GM12878 (cell line): ENCODE measurements at places on chromosomes 1 and 21. TPM values are rescaled to one million over a fixed set of nuclear protein-coding genes. Genes with fewer than 3 reads are reported as not detected.

The CFAP57 gene
- 1.9 and 2.1 TPM in 2 replicates for polyA plus RNA-seq

GRCh38 chr1:45792744-45793143, 10.7 kb upstream of the MAST2 start:
- DNase-seq = no peak
- no peaks in the 10 kb centered on the region for H3K27me3 ChIP-seq
- H3K36me3 ChIP-seq = no peaks in the 10 kb centered on the region
- no peaks in the 10 kb centered on the region for H3K4me1 ChIP-seq
- no peak overlapping the region for H3K27ac ChIP-seq

The MAP1LC3C gene
- polyA plus RNA-seq = not detected in 2 replicates

- no peak for DNase-seq
- no peaks in the 10 kb centered on the region; the same call in 1 of the 2 replicates for H3K27me3 ChIP-seq
- H3K27ac ChIP-seq = no peak overlapping the region
- H3K4me1 ChIP-seq = peaks cover 3% of the 10 kb centered on the region; the same call in 1 of the 2 replicates
- peak overlapping the region; percentile 81 for H3K4me3 ChIP-seq
Measured at GRCh38 chr1:202812176-202813026, 1.6 kb downstream of the PCAT6 start.

GRCh38 chr1:6652986-6653385, 28.3 kb downstream of the THAP3 start:
- H3K27me3 ChIP-seq = no peaks in the 10 kb centered on the region
- no peaks in the 10 kb centered on the region for H3K4me1 ChIP-seq
- peaks cover 28% of the 10 kb centered on the region for H3K36me3 ChIP-seq

- DNase-seq = no peak
- no peaks in the 10 kb centered on the region for H3K27me3 ChIP-seq
- no peaks in the 10 kb centered on the region for H3K36me3 ChIP-seq
Measured at GRCh38 chr1:108878678-108879077, 1.9 kb downstream of the GPSM2 start.

- no peak overlapping the region for H3K4me3 ChIP-seq
- peaks cover 13% of the 10 kb centered on the region for H3K4me1 ChIP-seq
- H3K36me3 ChIP-seq = no peaks in the 10 kb centered on the region; the same call in 1 of the 2 replicates
- DNase-seq = no peak
- no peaks in the 10 kb centered on the region for H3K27me3 ChIP-seq
Measured at GRCh38 chr1:243422362-243422761, 166.5 kb downstream of the SDCCAG8 start.

DNA sequence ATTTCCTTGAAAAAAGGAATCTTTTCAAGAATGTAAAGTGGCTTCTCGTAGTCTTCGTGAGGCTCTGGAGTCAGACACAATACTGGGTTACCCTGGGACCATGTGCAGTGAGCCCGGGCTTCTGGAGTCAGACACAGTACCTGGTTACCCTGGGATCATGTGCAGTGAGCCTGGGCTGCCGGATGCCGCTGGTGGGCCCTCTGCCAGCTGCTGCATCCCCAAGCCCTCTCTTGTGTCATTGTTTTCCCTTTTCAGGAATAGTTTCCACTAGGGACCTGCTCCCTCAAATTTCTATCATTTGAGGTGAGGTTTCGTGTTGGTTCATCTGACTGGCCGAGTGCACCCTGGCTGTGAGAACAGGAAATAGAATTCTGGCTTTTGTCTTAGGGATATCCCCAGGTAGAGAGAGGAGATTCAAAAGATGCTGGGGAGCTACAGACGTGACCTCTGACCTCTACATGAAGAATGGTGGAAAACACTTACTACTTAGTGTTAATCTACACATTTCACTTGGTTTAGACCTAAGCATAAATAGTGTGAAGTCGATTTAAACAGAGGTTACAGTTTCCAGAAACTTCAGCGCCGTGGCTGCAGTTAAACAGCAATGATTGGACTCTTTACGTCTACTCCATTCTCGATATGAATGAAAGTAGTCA, 10.6 kb downstream of the ADARB1 start:
- no peaks in the 10 kb centered on the region for H3K4me1 ChIP-seq
- no peak overlapping the region for H3K4me3 ChIP-seq
- H3K36me3 ChIP-seq = no peaks in the 10 kb centered on the region
- no peak for DNase-seq
- no peak overlapping the region for H3K27ac ChIP-seq
